ENCODE measurements at places on chromosomes 3 and 15.

DNA sequence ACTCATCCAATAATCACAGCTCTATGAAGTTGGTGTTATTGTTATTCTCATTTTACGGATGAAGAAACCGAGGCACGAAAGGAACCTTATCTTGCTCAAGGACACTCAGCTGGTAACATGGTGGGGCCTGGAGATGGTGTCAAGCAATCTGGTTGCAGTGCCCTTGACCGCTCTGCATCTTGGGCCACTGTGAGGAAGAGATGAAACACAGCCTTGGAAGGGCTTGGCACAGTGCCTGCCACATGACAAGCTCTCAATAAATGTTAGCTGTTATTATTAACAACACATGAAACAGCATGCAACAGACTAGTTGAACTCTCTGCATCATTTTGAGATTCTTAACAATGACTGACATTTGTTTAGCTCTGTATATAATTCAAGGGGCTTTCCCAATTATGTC is 10.1 kb upstream of the ITGA11 start:
- DNase-seq, result no peak

- DNase-seq, result no peak
Observed at GRCh38 chr3:459311-459670, 262.7 kb downstream of the CHL1 start.

- DNase-seq, result no peak
Observed at GRCh38 chr15:40340740-40341400, at the start of gene CCDC9B. TSS of gene CCDC9B (minus strand) at chr15:40340939. CDS start at chr15:40340819, 120 bp downstream.

GRCh38 chr3:17670749-17671148 is 71.7 kb downstream of the TBC1D5 start:
- no peak for DNase-seq

DNA sequence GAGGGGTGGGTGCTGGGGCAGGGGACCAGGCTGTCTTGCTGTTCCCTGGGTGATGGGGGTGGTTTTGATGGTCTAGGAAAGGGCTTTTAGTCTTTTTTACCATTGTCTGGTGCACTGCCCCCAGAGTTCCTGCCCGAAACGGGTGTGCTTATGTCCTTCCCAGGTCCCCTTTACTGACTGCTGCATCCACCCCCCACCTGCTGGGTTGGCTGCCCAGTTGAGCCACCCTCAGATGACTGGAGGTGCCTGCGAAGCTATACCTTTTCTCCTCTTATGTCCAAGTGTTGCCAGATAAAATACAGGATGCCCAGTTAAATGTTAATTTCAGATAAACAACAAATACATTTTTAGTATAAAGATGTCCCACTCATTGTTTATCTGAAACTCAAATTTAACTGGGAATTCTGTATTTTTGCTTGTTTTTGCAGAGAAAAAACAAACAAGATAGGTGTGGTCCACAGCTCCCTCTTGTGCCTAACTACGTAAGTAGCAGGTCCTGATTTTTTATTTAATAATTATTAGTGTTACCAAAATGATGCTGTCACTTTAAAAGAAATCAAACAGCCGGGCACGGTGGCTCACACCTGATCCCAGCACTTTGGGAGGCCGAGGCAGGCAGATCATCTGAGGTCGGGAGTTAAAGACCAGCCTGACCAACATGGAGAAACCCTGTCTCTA is 6.1 kb upstream of the RPP14 start:
- DNase-seq, result no peak

- no peak for DNase-seq
Observed at GRCh38 chr3:133514418-133514817, 59.1 kb upstream of the CDV3 start.
